NCI-H510A treated with DMSO at 0.1 percent for 48 hours (cell line): ENCODE measurements at places on chromosomes 2 and 18.
A peak's percentile ranks its signal among the peaks of the same experiment; 100 is the strongest.

DNA sequence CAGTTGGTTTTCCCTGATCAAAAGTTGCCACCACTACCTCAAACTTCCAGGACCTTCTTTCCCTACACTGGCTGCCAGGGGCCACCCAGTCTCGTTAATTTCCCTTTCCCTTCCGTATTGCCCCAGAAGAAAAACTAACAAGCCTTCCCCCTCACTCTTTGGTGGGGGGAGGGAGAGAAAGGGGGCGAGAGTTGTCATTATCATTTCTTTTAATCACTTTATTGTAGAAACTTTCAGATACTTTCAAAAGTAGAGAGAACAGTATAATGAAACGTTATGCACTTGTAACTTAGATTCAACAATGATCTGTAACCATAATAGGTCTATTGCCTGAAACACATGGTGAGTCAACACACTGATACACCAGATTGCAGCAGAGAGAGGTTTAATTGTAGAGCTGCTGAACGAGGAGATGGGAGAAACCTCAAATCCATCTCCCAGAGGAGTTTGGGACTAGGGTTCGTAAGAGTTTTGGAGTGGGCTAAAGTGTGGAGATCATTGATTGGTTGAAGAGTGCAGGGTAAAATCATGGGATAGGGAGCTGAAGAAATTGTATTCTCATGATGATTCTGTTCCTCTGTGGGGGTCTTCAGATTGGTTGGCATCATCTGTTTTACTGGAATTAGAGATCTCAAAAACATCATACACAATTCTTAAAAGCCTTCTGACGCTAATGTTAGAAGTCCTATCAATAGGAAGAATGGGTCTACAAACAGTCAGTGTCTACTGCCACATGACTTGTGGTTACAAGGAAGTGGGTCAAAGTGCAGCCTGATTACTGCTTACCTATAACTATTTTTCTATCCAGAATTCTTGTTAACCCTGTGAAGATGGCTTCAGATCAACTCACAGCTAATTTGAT lies 2.6 kb upstream of the RNF149 start:
- DNase-seq = no peak

GRCh38 chr18:79402977-79403722 lies 7.4 kb downstream of the NFATC1 start:
- DNase-seq = no peak

DNA sequence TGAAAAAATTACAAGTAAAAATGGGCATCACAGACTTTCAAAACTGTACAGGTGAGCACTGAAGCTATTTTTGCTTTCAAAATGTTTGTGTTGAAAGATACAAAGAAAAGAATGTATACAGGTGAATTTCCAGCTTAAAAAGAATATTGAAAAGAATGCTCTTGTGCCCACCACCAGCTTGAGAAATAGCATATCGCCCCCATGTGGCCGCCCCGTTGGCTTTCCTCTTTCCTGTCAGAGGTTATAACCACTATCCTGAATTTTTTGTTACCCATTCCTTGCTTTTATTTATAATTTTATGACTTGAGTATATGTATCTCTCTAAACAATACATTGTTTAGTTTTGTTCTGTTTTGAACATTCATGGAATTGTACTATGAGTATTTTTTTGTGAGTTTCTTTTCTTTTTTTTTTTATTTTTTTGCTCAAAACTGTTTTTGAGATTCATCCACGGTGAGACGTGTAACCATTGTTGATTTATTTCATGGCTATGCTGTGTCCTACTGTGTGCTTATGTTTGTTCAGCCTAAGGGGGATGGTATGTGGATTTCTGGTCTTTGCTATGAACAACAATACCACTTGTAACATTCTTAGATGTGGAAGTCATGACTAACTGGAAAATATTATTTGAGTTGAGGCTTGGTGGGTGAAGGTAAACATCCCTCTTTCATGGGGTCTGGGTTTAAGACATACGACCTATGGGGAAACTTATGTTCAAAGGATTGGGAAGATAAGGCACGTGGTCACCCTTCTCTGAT lies 11.6 kb downstream of the TRPM8 start:
- DNase-seq = peak; percentile 16

DNA sequence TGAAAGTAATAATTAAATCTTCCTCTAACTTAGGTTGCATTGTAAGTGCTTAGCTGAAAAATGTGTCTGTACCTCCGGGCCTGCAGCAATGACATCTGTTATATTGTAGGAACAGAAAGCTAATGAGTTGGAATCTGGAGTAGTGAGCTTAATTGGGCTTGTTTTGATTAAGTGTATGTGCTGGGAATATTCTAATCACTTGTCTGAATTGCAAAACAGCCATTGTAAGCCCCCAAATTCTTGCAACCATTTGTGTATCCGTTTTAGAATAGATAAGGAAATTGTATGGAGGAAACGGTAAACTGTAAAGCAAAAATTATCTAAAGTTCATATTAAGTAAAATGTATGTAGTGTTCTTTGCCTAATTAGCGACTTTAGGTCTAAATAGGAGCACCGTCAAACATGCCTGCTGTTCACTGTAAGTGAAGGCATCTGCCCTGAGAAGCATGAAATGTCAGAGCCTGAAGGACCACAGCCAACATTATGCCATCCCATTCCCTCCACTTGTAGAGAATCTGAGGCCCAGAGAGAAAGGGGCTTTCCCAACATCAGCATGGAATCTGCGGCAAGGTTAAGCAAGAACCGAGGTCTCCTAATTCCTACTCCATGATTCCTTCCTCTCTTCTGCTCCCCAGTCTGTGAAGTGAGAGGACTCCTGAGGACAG lies 466.4 kb downstream of the TDRD15 start:
- no peak for DNase-seq

- DNase-seq = no peak
These were observed 51.3 kb upstream of the SLC14A1 start for GRCh38 chr18:45672637-45673036.

GRCh38 chr18:79584491-79585394 lies 94.9 kb upstream of the CTDP1 start:
- no peak for DNase-seq

GRCh38 chr2:161088658-161089350 lies 71.4 kb upstream of the TANK start:
- no peak for DNase-seq

DNA sequence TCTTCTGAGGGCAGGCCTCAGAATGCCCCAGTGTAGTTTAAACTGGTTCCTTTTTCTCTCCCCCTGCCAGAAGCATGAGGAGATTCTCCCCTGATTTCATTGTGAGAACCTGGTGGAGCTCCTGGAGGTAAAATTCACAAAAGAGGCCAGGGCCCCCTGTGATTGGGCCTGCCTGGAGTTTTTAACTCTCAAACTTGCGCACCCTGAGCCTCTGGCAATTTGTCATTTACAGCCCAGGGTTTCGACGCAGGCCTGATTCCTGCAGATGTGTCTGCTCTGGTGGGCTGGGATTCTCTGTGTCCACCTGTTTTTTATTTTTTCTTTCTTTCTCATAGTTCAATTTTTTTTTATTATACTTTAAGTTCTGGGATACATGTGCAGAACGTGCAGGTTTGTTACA lies 157.9 kb downstream of the ASB1 start:
- no peak for DNase-seq
